T-helper 2 cell treated with Interferon-gamma antibody and Interleukin-4, amounts not matched to agents 5 μg/mL and 100 μg/mL, for 36 hours (primary cell): ENCODE measurements at places on chromosomes 4 and X.

DNA sequence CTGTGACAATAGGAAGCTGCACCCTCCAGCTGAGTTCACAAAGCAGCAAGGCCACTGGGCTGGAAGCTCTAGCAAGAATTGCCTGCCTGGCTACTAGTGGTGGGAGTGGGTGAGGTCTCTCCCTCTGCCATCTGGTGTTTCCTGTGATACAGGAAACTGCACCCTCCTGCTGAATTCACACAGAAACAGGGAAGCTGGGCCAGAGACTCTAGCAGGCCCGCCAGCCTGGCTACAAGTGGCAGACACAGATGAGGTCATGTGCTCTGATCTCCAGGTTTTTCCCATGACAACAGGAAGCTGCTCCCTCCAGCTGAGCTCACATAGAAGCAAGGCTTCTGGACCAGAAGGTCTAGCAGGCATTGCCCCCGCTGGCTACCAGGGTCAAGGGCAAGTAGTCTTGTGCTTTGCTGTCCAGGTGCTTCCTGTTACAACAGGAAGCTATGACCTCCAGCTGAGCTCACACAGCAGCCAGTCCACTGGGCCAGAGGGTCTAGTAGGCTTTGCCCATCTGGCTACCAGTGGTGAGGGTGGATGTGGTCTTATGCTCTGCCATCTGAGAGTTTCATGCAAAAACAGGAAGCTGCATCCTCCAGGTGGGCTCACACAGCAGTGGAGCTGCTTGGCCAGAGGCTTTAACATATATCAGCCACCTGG lies 41.5 kb upstream of the ZXDA start:
- no peak for DNase-seq

DNA sequence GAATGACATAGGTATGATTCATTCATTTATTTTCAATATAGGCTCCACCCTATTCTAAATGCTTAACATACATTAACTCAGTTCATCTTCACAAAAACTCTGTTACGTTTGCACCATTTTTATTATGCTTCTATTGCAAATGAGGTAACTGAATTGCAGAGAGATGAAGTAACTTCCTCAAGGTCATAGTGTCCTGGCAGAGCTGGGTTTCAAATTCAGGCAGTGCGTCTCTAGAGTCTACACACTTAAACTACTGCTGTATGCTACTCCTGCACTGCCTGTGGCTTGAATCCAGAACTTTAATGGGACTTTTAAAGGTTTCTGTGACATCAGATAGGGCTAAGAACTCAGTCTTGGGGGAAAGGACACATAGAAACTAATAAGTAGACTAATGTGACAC lies 413.4 kb downstream of the UBE2NL start:
- DNase-seq: no peak

GRCh38 chr4:98470831-98471230 lies 187.6 kb downstream of the TSPAN5 start:
- no peak for DNase-seq

DNA sequence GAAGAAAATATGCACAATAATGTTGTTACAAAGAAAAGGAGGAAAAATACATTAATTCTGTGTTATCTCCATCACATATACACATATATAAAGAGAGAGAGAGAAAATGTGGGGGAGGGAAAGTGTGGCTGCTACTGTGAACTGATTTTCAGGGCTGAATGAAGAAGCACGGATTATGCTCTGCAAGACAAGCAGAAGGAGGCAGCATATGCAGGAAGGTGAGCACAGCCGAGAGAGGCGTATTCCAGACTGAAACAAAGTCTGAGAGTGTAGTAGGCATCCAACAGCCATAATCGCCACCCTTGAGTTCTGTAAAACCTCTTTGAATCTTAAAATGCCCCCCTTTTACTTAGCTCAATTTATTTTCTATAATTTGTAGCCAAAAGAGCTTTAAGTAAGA lies 1081.8 kb upstream of the GRID2 start:
- DNase-seq: no peak

GRCh38 chr4:130143656-130144055 lies 1047.7 kb downstream of the C4orf33 start:
- no peak for DNase-seq

DNA sequence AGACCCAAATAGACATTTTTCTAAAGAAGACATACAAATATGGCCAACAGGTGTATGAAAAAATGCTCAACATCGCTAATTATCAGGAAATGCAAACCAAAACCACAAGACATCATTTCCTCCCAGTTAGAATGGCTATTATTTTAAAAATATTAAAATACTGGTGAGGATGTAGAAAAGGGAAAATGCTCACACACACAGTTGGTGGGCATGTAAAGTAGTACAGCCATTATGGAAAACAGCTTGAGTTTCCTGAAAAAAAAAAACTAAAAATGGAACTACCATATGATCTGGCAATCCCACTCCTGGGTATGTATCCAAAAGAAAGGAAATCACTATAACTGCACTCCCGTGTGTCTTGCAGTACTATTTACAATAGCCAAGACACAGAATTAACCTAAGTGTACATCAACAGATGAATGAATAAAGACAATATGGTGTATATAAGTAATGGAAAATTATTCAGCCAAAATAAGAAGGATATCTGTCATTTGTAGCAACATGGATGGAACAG lies 128.9 kb upstream of the DKK2 start:
- DNase-seq: no peak

GRCh38 chr4:18227880-18228279 lies 206.3 kb upstream of the LCORL start:
- no peak for DNase-seq

DNA sequence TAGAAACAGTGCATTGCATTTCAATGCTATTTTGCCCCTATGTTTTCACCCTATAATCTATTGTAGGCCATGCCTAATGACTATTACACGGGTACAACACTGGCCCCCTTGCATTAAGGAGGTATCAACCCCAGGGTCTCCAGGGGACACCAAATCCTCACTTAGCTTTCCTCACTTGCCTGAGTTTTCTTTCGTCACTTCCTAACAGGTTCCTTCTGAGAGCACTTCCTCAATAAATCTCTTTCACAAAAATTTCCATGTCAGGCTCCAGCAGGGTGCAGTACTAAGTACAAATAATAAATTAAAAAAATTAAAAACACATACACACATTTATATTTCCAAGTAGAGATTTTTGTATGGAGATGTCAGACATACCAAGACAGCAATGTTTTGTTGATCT lies 165.0 kb downstream of the RBM46 start:
- no peak for DNase-seq

DNA sequence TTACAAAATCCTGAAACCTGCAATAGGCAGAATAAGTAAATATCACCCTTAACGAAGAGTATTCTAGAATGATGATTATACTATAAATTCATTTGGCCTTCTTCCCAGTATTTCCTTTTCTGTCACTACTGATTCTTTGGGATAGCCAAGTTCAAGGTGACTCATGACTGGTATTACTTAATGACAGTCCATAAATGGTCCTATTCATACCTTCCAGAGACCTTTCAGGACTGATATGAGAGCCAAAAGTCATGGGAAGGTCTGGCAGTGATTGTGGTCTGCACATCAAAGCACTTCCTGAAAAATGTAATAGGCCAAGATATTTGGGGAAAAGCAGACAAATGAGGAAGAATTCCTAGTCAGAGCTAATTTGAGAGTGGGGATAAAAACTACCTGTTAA lies 239.6 kb upstream of the FAM47A start:
- no peak for DNase-seq

- DNase-seq: no peak
Observed at GRCh38 chr4:186699298-186699697, 24.4 kb downstream of the FAT1 start.

DNA sequence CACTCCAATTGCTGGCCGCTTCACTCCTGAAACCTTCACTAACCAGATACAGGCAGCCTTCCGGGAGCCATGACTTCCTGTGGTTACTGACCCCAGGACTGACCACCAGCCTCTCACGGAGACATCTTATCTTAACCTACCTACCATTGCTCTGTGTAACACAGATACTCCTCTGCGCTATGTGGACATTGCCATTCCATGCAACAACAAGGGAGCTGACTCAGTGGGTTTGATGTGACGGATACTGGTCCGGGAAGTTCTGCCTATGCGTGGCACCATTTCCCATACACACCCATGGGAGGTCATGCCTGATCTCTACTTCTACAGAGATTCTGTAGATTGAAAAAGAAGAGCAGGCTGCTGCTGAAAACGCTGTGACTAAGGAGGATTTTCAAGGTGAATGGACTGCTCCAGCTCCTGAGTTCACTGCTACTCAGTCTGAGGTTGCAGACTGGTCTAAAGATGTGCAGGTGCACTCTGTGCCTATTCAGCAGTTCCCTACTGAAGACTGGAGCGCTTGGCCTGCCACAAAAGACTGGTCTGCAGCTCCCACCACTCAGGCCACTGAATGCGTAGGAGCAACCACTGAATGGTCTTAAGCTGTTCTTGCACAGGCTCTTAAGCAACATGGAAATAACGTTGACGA lies 35.8 kb upstream of the PRDM8 start:
- no peak for DNase-seq

- no peak for DNase-seq
Observed at GRCh38 chr4:81519856-81520255, 48.1 kb upstream of the RASGEF1B start.

- DNase-seq: no peak
Observed at GRCh38 chr4:10832806-10833628, 148.4 kb upstream of the CLNK start.

DNA sequence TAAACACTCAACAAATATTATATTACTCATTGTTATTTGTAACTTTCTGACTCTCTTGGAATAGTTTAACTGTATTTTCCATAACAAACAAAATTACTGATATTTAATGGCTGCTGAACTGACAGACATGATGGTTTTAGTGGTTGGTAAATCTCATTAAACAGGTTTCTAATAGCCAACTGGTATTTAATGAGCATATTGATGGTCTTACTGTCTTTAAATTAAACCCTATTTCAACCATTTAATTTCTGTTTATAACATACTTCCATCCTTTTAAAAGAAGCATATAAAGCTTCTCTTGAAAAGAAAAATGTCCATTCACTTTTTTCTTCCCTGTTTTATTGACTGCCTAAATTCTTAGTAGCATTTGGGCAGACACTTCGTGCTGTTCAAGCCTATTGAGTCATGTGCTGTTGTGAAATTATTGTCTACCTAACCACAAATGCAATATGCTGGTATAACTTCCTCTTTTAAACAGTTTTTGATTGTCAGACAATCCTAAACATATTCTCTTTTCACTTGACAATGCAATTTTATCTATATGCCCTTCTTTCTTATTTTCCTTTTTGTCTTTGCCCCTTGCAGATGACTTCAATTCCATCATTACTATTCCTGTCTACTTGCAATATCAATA lies 163.9 kb upstream of the SLC7A11 start:
- DNase-seq: no peak
